ENCODE measurements at places on chromosomes 4 and X.

GRCh38 chrX:15233416-15234015, 36.4 kb downstream of the ASB9 start:
- no peak overlapping the region for H3K27ac ChIP-seq
- H3K4me1 ChIP-seq = no peaks in the 10 kb centered on the region
- H3K27me3 ChIP-seq = no peaks in the 10 kb centered on the region
- H3K36me3 ChIP-seq = no peaks in the 10 kb centered on the region

DNA sequence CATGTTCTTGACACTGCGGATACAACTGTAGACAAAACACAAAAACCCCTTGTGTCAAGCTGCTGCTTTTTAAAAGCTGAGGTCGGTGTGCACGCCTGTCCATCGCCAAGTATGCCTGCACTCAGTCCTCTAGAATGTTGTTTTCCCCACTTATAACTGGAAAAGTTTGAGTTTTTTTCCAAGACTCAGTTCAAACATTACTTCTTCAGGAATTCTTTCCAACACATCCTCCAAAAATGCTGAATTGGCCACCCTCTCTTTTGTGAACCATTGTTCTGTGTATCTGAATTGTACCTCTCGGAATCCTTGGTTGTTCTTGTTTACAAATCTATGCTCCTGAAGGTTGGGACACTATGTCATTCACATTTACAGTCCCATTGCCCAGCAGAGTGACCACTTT, 94.6 kb downstream of the REELD1 start:
- H3K27me3 ChIP-seq = no peaks in the 10 kb centered on the region
- H3K4me3 ChIP-seq = no peak overlapping the region
- no peaks in the 10 kb centered on the region for H3K36me3 ChIP-seq
- DNase-seq = no peak
- no peaks in the 10 kb centered on the region for H3K4me1 ChIP-seq

DNA sequence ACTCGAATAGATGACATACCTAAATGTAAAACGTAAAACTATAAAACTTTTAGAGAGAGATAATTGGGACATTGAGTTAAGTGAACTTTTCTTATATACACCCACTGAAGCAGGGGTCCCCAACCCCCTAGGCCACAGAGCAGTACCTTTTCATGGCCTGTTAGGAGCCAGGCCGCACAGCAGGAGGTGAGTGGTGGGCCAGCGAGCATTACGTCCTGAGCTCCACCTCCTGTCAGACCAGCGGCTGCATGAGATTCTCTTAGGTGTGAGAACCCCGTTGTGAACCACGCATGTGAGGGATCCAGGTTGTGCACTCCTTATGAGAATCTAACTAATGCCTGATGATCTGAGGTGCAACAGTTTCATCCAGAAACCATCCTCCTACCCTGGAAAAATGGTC, 114.8 kb downstream of the HMX1 start:
- no peak overlapping the region for H3K4me3 ChIP-seq
- H3K4me1 ChIP-seq = no peaks in the 10 kb centered on the region
- DNase-seq = peak; percentile 23

DNA sequence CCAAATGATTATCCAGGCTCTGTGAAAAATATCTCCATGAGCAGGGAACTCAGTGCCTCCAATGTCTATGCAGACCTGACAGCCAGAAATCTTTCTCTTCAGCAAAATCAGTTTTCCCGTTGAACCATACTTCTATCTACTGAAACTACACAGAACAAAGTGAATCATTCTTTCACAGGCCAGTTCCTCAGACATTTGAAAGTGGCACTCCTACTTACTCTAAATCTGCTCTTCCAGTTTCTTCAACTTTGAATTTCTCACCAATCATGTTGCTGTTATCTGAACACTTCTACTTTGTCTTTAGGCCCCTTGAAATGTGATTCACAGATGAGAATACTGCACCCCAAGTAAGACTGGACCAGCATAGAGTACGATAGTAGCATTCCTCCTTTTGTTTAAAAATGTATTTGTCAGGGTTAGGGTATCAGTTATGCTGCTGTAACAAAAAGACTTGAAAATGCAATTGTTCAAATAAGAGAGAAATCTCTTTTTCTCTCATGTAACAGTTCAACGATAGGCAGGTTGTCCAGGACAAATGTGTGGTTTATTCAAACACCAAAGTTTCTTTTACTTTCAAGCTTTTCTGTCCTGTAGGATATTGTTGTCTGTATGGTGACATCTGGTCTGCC, 210.6 kb upstream of the KLF3 start:
- H3K27me3 ChIP-seq = peaks cover 2% of the 10 kb centered on the region
- H3K27ac ChIP-seq = no peak overlapping the region
- no peak for DNase-seq
- no peak overlapping the region for H3K4me3 ChIP-seq
- no peaks in the 10 kb centered on the region for H3K36me3 ChIP-seq
- H3K4me1 ChIP-seq = no peaks in the 10 kb centered on the region

DNA sequence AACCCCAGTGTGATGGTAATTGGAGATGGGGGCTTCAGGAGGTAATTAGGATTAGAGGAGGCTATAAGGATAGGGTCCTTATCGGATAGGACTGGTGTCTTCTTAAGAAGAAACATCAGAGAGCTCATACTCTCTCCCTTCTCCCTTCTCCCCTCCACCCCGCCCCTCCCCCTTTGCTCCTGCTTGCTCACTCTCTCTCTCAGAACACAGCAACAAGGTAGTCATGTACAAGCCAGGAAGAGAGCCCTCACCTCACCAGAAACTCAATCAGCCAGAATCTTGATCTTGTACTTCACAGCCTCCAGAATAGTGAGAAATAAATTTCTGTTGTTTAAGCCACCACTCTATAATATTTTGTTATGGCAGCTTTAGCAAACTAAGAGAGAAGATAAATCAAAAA, 4.5 kb downstream of the DDX60L start:
- H3K4me3 ChIP-seq = no peak overlapping the region
- H3K4me1 ChIP-seq = no peaks in the 10 kb centered on the region
- H3K27me3 ChIP-seq = no peaks in the 10 kb centered on the region
- DNase-seq = no peak

- no peak overlapping the region for H3K4me3 ChIP-seq
- H3K36me3 ChIP-seq = peaks cover 38% of the 10 kb centered on the region
- peak; percentile 9 for DNase-seq
- no peak overlapping the region for H3K27ac ChIP-seq
- no peaks in the 10 kb centered on the region for H3K27me3 ChIP-seq
These were observed 42.9 kb downstream of the DCTD start for GRCh38 chr4:182874304-182874751.

DNA sequence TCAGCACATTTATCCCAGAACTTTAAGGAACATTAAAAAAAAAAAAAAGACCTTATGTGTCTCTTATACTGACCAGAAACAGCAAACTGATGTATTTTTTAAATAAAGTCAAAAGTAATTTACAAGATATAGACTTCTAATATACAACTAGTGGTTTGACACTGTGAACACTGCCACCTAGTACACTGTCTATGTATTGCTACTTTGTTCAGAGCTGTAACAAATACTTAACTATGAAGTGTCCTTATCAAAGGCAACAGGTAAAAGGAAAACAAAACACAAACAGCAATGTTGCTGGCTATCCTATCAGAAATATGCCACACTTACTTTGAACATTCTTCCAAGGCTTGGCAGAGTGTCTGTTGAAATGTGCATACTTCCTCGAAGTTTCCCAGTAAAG, 60.4 kb downstream of the CD40LG start:
- H3K36me3 ChIP-seq = no peaks in the 10 kb centered on the region
- H3K27ac ChIP-seq = no peak overlapping the region
- no peaks in the 10 kb centered on the region for H3K27me3 ChIP-seq

DNA sequence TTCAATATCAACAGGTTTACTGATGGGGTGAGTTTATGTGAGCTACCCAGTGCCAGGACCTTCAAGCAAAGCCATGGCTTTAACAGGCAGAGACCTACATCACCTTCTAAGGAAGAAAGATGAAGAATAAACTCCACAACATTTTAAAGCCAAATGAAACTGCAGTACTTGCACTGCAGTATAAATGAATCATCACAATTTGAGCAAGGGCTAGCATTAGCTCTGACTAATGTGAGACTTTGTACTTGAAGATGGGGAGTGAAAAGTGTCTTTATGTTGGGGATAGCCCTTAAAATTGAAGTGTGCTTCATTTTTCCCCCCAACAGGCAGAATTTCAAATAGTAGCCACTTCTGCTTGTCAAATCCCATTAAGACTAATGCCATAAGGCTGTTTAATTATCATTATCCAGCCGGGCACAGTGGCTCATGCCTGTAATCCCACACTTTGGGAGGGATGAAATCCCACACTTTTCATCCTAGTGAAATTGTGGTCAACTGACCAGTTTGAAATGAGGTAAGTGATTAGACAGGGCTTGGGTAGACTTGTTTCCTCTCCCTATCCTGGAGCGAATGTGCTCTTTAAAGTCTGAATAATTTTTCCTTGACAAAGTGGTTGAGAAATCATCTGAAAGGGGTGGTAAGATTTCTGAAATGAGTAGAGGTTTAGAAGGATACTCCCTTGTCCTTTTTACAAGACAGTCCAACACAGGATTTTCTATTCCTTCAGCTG, 27.2 kb upstream of the GPR34 start:
- peak overlapping the region; percentile 76 for H3K27ac ChIP-seq
- DNase-seq = no peak
- no peaks in the 10 kb centered on the region for H3K27me3 ChIP-seq
- no peaks in the 10 kb centered on the region for H3K36me3 ChIP-seq

DNA sequence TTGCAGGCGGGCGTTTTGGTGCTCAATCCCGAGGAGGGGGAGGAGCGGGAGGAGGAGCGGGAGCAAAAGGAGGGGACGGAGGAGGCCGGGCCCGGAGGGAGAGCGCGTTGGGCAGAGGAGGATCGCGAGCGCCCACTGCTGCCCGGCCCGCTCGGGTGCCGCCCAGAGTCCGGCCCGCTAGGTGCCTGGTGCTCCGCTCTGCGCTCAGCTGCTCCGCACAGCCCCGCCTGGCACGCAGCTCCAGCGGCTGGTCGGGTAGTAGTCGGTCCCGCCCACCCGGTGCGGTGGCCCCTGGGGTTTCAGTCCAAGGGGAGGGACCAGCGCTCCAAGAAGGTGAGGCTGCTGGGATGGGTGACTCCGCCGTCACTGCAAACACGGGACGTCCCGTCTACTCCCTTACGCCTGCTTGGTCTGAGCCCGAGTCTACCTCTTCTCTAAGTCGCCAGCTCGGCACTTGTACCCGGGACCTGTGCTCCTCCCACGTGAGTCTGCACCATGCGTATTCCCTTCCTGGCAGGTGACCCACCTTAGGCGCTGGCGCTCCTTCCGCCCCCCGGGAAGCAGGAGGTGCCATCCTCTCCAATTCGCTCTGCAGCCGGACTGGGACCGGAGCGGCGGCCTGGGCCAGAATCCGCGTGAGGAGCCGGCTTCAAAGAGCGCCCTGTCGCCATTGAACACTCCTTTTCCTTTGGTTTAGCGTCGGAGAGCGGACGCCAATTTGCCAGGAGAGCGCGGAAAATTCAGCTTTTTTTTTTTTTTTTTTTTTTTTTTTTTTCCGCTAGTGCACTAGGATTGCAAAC, 405 bp upstream of the HS3ST1 start:
- H3K27me3 ChIP-seq = no peaks in the 10 kb centered on the region
- peak; percentile 82 for DNase-seq
- no peaks in the 10 kb centered on the region for H3K36me3 ChIP-seq
- H3K27ac ChIP-seq = no peak overlapping the region
- H3K4me1 ChIP-seq = peaks cover 27% of the 10 kb centered on the region

GRCh38 chr4:90198086-90198847, 71.1 kb downstream of the CCSER1 start:
- no peaks in the 10 kb centered on the region for H3K36me3 ChIP-seq
- H3K27me3 ChIP-seq = no peaks in the 10 kb centered on the region
- H3K4me3 ChIP-seq = no peak overlapping the region
- no peaks in the 10 kb centered on the region for H3K4me1 ChIP-seq
- no peak for DNase-seq

GRCh38 chr4:113524096-113524495, 237.4 kb downstream of the CAMK2D start:
- no peaks in the 10 kb centered on the region for H3K27me3 ChIP-seq
- H3K27ac ChIP-seq = no peak overlapping the region
- no peak for DNase-seq
- no peaks in the 10 kb centered on the region for H3K4me1 ChIP-seq
- no peak overlapping the region for H3K4me3 ChIP-seq
- no peaks in the 10 kb centered on the region for H3K36me3 ChIP-seq

GRCh38 chr4:141810038-141810711, 173.8 kb downstream of the IL15 start:
- no peak overlapping the region for H3K4me3 ChIP-seq
- no peak for DNase-seq
- H3K36me3 ChIP-seq = no peaks in the 10 kb centered on the region
- no peak overlapping the region for H3K27ac ChIP-seq
- H3K27me3 ChIP-seq = no peaks in the 10 kb centered on the region

GRCh38 chr4:8707045-8707781, 114.6 kb downstream of the CPZ start:
- H3K27ac ChIP-seq = no peak overlapping the region
- DNase-seq = peak; percentile 47
- peaks cover 56% of the 10 kb centered on the region for H3K27me3 ChIP-seq
- no peaks in the 10 kb centered on the region for H3K4me1 ChIP-seq
- no peaks in the 10 kb centered on the region for H3K36me3 ChIP-seq

- H3K27me3 ChIP-seq = no peaks in the 10 kb centered on the region
- no peaks in the 10 kb centered on the region for H3K36me3 ChIP-seq
- no peak for DNase-seq
These were observed 184.7 kb upstream of the HCCS start for GRCh38 chrX:10926404-10926803.

- no peaks in the 10 kb centered on the region for H3K27me3 ChIP-seq
- H3K36me3 ChIP-seq = no peaks in the 10 kb centered on the region
- H3K4me3 ChIP-seq = no peak overlapping the region
- H3K4me1 ChIP-seq = no peaks in the 10 kb centered on the region
- no peak overlapping the region for H3K27ac ChIP-seq
- DNase-seq = no peak
These were observed 48.7 kb upstream of the STX18 start for GRCh38 chr4:4590546-4590945.

DNA sequence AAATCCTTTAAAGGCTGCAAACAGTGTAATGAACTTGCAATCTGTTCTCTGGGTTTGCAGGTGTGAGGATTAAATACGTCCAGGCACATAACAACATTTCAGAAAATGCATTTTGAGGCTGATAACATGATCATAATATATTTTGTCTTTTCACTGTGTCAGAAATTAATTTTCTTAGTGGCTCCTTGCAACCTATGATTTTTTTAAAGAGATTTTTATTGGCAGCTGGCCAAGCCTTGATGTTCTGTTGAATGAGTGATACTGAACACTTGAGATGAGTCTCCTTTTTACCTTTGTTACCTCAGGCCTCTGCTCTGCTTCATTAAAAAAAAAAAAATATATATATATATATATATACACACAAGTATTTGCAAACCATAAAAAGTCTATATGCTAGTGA, 68.2 kb upstream of the TENM3 start:
- no peak overlapping the region for H3K4me3 ChIP-seq
- no peak overlapping the region for H3K27ac ChIP-seq
- H3K27me3 ChIP-seq = peaks cover 4% of the 10 kb centered on the region
- DNase-seq = no peak
- no peaks in the 10 kb centered on the region for H3K36me3 ChIP-seq

DNA sequence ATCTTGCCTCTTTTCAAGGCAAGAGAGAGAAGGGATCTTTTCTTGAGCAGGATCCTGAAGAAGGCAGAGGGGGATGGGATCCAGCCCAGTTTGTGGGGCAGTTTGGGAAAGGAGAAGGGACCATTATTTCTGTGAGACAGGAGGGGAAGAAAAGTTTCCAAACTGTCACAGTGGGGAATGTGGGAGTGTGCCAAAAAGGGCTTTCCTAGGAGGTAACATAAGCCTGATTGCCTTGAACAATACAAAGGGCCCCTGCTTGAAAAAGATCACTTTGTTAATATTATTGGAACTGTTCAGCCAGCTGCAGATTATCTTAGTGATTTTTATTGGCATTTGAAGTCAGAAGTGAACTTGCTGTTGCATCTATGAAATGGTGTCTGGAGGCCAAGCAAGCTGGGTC, 55.2 kb downstream of the MTM1 start:
- no peaks in the 10 kb centered on the region for H3K4me1 ChIP-seq
- no peak for DNase-seq
- H3K36me3 ChIP-seq = peaks cover 29% of the 10 kb centered on the region

All from tibial artery (tissue), 4 donors.